Fibroblast of villous mesenchyme (primary cell): ENCODE measurements at places on chromosomes 11 and 22. TPM values are rescaled to one million over a fixed set of nuclear protein-coding genes. Genes with fewer than 3 reads are reported as not detected.

CDCA5 gene
- total RNA-seq = 7.4 and 15.5 TPM in 2 replicates

- no peak for DNase-seq
These were observed 60.0 kb upstream of the HTATIP2 start for GRCh38 chr11:20303391-20303965.

GRCh38 chr11:94302776-94303175 is 1.6 kb upstream of the IZUMO1R start:
- DNase-seq = no peak

DNA sequence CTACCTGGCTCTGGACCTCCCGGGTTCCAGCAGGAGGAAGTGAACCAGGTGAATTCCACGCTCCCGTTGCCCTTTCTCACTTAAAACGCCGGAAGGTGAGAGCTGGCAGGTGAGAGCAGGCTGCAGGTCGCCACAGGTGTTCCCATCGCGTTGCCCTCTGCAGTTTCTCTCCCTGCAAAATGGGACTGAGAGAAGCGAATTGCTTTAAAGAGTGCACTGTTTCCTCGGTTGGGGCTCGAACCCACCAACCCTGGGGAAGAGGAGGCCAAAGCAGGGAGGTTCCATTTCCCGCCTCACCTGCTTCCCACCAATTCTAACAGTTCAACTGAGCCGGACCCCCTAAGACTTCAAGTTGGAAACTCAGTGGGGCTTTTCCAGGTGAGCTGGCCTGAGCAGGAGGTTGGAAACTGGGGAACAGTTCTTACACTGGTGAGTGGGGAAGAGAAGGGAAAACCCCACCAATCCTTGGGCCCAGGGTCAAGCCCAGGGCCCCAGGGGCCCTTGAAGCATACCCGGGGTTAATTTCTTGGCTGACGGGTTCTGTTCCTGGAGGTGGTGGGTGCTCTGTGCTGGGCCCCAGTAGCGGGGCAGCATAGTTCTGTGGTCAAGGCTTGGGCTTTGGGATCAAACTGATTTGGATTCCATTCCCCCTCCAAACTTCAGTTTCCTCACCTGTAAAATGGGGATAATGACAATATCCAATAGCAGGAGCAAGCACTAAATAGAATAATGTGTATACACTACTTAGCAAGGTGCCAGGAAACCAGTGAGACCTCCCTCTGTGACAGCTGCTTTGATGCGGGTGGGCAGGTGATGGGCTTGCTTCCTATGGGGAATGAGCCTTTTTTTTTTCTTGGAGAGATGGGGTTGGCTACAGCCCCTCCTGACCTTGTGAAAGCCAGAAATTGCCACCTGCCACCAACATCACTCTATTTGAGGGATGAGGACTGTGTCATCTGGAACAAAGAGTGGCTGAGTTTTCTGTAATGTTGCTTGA is 788 bp downstream of the CD82 start:
- DNase-seq = no peak

DNA sequence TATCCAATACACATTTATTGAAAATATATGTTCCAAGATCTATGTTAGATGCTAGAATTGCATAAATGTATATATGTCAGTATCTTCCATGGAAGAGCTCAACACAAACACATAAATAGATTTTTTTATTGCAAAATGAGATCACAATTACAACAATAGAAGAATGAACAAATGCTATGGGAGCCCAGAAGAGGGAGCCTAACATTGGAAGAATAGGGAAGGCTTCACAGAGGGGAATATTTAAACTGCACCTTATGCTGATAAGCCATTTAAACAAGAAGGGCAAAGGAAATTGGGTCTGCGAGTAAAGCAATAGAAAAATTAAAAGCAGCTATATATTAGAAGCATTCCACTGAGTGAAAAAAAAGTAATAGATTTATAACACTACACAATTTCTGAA is 96.1 kb upstream of the LRRC55 start:
- DNase-seq = no peak

B4GALNT4 gene
- total RNA-seq = 0.43 and 1.3 TPM in 2 replicates

DNA sequence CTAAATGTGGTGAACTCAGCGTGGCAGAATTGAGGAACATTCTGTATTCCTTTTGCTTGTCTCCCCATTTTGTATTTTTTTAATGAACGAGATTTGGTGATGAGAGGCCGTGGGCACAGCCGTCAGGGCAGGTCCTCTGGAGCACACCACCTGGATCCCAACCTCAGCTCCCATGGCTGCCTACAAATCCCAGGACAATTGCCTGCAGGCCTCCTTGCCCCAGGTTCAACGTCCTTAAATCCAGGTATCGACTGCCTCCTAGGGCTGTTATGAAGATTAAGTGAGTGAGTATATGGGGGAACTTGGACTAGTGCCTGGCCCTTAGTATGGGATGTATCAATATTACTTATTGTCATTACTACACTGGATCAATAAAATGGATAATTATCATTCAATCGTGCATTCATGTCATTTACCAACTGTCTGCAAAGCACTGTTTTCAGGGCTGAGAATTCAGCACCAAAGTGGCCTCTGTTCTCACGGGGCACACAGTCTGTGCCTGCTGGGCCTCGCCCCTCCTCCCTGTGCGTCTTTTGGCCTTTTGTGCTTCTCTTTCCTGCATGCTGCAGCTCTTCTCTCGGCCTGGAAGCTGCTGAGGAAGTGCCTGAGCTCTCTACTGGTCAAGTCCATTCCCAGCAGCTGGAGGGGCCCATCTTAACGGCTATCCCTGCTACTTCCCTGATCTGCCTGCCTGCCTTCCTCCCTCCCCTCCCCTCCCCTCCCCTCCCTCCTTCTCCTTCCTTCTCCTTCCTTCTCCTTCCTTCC is 1343.7 kb downstream of the BRD1 start:
- no peak for DNase-seq

DNA sequence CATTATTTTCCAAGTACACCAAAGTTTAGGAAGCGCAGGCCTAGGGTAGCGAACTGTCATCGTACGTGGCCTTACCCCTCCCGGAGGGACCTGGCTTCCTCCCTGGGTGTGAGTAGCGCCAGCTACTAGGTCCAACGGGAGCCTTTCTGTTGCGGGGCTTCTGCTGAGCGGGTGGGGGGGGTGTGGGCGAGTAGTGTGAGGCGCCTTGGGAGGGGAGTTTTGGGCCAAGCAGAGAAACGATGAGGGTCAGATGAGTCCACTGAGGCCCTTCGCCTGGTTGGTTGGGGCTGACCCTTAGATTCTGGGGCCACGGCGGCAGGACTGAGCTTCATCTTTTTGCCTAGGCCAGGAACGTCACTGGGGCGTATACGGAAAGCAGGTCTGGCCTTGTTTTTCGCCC is 868 bp downstream of the TEF start:
- DNase-seq = no peak

- no peak for DNase-seq
These were observed 859.4 kb upstream of the CHORDC1 start for GRCh38 chr11:91082255-91082654.

DNA sequence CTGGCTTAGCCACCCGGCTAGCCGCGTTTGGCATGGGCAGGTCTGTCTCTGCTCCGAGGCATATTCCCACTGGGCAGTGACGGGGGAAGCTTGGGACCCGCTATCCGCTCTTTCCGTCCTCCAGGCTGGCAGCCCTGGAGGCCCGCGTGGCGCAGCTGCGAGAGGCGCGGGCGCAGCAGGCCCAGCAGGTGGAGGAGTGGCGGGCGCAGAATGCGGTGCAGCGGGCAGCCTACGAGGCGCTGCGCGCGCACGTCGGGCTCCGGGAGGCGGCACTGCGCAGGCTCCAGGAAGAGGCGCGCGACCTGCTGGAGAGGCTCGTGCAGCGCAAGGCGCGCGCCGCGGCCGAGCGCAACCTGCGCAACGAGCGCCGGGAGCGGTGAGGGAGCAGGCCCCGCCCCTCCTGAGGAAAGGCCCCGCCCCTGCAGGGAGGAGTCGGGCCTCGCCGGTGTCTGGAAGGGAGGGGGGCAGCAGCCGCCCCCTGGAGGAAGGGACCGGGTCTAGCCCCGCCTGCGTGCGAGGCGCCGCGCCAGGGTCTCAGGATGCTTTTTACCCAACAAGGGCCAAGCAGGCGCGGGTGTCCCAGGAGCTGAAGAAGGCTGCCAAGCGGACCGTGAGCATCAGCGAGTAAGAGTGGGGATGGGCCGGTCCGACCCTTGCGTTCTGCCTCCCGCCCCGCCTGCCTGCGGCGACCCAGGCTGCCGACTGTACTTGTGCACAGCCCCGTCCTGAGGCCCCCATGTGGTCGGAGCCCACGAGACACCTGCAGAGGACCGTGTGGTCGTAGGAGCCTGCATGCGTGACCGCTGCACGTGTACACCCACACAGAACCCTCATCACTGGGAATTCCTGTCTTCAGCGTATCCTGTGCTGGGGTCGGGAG is 7.9 kb downstream of the ATG16L2 start:
- DNase-seq = peak; percentile 87

GRCh38 chr11:46890665-46891064 is 27.7 kb downstream of the LRP4 start:
- DNase-seq = peak; percentile 21

DNA sequence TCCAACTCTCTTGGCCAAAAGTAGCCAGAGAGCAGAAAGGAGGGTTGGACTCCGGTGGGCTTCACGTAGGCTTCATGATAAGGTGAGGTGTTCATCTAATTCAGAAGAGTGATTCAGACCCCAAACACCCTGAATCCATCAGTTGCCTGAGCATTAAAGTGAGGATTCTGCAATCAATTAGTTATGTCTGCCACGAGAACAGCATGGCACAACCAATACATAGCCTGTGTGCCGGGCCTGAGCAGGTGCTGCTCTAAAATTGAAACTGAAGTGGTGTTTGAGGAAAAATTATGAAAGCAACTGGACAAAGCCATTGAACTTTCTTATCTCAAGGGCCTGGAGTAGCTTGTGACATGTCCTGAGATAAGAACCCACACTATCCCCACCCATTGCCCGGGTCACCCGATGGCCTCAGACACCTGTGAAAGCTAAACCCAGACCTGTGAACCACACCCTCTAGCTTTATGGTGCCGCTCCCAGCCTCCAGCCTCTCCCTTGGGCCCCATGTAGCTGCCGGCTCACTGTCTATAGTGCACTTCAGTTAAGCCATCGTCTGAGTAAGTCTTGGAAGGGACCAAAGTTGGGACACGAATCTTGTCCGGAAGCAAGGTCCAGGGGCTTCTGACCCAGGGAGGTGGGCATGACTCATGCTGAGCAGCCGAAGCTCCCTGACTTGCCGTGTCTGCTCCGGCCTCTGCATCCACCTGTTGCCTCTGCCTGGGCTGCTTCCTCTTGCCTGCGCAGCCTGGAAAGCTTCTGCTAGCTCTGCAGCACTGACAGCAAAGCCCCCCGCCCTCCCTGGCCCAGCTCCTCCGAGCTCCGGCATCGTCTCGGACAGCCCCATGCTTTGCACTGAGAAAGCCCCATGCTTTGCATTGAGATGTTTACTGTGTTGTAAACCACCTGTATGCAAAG is 5.7 kb upstream of the MYEOV start:
- no peak for DNase-seq

SYT13 gene
- not detected in 2 replicates for total RNA-seq

DDTL gene
- total RNA-seq = 2.3 and 3.0 TPM in 2 replicates

GRCh38 chr22:17434856-17435255 is 65.6 kb downstream of the CECR2 start:
- DNase-seq = no peak

CCDC88B gene
- 1.7 and 3.5 TPM in 2 replicates for total RNA-seq

GRCh38 chr22:42443240-42444076 is 11.3 kb upstream of the NFAM1 start:
- DNase-seq = no peak

- DNase-seq = peak; percentile 63
These were observed 10.4 kb upstream of the TUB start for GRCh38 chr11:8070417-8071115.

BATF2 gene
- 0.86 and 1.3 TPM in 2 replicates for total RNA-seq

- no peak for DNase-seq
These were observed 131.1 kb downstream of the MPPED1 start for GRCh38 chr22:43542681-43543521.

EHBP1L1 gene
- total RNA-seq = 33.7 and 47.7 TPM in 2 replicates

DNA sequence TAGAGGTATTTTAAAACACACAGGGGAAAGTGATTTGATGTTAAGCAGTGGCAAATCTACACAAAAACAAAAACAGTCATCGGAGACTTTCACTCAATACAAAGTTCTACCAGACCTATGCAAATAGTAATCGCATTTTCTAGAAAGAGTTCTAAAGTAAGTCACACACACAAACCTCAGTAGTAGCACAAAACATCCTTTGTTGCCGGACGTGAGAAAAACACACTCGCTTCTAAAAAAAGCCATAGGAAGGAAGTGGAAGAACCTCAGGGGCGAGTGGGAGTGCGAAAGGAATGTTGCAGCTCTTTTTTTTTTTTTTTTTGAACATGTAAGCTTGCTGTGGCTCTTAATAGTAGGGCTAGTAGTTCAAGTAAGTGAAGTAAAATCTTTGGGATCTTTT is 88.9 kb downstream of the MAML2 start:
- DNase-seq = peak; percentile 61

MMP10 gene
- 0.86 and 28.0 TPM in 2 replicates for total RNA-seq

- DNase-seq = no peak
These were observed 340.8 kb downstream of the MN1 start for GRCh38 chr22:27460591-27461347.

KLHL35 gene
- 1.3 and 3.2 TPM in 2 replicates for total RNA-seq

RAC2 gene
- 8.1 and 11.2 TPM in 2 replicates for total RNA-seq

MUC2 gene
- not detected in 2 replicates for total RNA-seq

DNA sequence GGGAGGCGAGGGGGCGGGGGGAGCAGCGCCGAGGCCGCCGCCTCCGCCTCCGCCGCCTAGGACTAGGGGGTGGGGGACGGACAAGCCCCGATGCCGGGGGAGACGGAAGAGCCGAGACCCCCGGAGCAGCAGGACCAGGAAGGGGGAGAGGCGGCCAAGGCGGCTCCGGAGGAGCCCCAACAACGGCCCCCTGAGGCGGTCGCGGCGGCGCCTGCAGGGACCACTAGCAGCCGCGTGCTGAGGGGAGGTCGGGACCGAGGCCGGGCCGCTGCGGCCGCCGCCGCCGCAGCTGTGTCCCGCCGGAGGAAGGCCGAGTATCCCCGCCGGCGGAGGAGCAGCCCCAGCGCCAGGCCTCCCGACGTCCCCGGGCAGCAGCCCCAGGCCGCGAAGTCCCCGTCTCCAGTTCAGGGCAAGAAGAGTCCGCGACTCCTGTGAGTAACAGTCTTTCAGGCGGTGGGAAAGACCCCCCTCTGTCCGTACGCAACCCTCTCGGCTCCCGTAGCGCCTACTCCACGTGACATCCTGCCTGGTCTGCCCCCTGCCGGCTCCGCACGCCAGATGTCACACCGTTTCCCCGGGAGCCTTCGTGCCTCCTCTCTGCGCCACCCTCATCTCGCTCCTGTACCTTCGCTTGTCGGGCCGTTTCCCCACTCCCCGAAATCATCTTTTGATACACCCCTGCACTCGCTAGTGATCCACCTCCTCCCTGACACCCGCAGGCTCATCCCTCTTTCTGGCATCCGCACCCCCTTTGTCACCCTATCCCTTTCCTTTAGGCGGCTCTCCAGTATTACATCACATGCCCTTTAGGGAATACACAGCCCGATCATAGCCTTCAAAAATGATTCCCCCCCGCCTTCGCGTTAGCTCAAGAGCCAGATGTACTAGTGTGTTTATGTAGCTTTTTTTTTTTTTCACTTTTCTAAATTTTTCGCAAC is 598 bp downstream of the ZFP91 start:
- peak; percentile 92 for DNase-seq
